Hematopoietic multipotent progenitor cell treated with erythropoietin and hydrocortisone succinate and interleukin-3 and kit ligand, for 4 days (in vitro differentiated cells): ENCODE measurements at places on chromosomes 2 and 18.
A peak's percentile ranks its signal among the peaks of the same experiment; 100 is the strongest.

- DNase-seq = no peak
Observed at GRCh38 chr18:8765783-8766463, 60.6 kb downstream of the MTCL1 start.

DNA sequence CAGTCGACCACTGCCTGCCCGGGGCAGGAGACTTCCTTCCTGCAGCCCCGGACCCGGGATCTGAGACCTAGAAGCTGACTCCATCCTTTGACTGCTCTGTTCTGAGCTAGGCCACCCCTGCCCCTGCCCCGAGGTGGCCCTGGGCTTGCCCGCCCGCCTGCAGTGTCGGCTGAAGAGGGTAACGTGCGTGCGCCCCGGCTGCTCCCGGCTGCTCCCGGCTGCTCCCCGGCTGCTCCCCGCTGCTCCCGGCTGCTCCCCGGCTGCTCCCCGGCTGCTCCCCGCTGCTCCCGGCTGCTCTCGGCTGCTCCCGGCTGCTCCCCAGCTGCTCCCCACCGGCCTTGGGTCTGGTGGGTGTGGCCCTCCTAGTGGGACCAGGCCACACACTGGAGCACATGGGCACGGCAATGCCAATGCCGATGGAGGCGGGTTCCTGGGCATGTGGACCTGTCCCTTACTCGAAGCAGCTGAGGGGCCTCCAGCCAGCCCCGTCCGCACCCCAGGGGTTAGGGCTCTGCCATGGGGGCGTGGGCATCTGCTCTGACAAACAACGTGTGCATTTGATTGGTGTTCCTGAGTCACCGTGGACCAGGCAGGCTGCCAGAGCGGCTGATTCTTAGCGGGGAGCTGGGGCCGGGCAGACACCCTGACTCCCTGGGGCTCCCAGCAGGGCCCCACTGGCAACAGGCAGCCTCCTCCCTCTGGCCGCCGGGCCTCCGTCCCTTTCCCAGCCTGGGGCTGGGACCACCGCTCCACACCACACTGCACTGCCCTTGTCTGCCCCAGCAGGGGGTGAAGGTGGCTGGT is 2.0 kb upstream of the GAL3ST2 start:
- DNase-seq = peak; percentile 57

- no peak for DNase-seq
Observed at GRCh38 chr18:3074087-3074486, 61.1 kb upstream of the LPIN2 start.

- DNase-seq = no peak
Observed at GRCh38 chr2:174692256-174692919, 71.9 kb downstream of the CHRNA1 start.

DNA sequence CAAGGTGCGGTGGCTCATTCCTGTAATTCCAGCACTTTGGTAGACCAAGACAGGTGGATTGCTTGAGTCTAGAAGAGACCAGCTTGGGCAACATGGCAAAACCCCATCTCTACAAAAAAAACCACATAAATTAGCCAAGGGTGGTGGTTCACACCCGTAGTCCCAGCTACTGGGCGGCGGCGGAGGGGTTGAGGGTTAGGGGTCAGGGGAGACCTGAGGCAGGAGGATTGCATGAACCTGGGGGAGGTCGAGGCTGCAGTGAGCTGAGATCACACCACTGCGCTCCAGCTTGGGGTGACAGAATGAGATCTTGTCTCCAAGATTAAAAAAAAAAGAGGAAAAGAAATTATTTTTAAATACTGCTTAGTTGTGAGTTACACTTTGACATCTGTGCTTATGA is 1.3 kb upstream of the HTR2B start:
- no peak for DNase-seq

GRCh38 chr2:113211226-113212105 is 37.7 kb downstream of the PSD4 start:
- no peak for DNase-seq

- DNase-seq = no peak
Observed at GRCh38 chr2:36650031-36650829, 46.3 kb upstream of the VIT start.

DNA sequence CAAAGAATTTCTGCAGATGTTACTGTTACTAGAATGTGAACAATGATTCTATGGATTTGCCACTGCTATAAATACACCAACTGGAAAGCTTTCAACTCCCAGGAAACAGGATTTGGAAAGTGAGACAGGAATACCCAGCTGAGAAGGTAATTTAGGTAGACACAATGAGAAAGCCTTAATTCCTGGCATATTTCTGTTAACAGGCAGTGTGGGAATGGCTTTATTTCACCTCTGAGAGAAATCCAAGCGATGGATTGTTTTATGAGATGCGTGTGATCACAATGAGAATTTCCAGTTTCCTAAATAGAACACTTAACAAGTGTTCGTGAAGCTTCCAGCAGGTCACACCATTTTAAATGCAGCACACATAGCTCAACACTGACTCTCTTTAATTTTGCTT is 133.0 kb downstream of the SLC8A1 start:
- no peak for DNase-seq

GRCh38 chr18:79523206-79523735 is 127.5 kb downstream of the NFATC1 start:
- peak; percentile 49 for DNase-seq

- no peak for DNase-seq
Observed at GRCh38 chr2:79971807-79972206, 332.7 kb downstream of the LRRTM1 start.

DNA sequence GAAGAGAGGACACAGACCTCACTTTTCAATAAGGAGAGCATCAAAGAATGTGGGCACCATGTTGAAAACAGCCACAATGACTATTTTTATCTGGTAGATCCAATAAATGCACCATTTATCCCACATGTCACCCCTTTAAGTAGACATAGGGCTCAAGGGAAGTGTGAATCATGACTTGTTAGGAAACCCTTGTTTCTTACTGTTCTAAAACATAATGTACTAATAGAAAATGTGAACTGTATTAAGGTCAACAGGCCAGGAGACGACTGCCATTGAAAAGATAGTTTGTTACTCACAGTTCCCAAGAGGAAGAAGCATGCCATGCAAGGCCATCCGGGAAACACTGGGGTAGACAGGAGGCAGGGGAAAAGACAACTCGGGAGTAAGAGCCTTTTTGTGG is 137.7 kb downstream of the EN1 start:
- no peak for DNase-seq

DNA sequence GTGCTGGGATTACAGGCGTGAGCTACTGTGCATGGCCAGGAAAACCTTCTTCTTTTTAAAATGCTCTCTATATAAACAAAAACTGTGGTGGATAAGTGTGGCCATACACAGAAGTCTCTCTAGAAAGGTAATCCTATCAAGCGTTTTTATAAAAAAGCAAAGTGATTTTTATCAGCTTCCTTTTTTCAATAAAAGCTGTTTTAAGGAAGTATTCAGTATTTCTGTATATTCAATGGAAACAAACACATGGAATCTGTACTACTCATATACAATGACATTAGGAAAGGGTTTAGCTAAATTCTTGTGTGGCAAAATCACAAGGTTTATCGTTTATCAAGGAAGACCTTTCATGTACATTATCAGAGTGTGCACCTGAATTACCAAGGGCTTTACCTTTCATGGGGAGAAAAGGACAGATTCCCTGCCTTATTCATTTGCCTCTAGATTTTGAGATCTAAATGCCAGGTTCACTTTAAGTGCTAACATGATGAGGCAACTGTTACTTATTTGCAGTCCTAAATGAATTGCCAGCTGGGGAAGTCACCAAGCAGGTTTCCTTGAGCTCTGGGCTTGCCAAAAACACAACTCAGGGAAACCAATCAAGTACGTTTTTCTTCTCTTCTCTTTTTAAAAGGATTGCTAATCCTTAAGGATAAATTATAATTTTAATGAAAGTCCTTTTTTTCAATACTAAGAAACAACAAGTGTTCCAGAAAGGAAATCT is 70.8 kb downstream of the RTN4 start:
- peak; percentile 36 for DNase-seq

GRCh38 chr18:36653870-36654269 is 174.9 kb downstream of the TPGS2 start:
- DNase-seq = no peak

- no peak for DNase-seq
Observed at GRCh38 chr2:30963184-30963583, 155.9 kb upstream of the CAPN13 start.

DNA sequence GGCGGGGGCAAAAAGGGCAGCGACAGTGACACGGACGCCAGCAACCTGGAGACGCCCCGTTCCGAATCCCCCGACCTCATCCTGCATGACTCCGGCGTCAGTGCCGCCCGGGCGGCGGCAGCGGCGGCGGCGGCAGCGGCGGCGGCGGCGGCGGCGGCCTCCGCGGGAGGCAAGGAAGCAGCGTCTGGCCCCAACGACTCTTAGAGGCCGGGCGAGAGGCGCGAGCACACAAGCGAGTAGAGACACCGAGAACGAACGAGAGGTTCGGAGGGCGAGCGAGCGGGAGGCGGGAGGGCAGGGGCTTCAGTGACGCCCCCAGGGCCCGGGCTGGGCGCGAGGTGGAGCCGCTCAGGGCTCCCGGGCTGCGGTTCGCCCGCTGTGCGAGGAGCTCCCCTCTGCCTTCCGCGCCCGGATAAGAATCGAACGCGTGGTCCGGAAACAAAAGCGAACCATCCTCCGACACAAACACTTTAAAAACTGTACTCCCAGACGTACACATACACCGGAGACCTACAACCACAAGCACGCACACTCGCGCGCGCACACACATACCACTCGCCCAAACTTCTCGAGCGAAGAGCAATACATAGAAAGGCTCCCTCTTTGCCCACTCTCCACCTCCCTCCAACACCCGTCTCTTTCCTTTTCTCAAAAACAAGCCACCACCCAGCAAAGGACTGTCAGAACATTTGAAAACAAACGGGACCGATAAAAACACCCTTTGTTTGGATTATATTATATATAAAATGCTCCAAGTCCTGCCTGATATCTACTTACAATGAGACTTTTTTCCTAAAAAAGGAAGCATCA is 2.8 kb downstream of the SP9 start:
- peak; percentile 59 for DNase-seq
